Activated naive CD4-positive, alpha-beta T cell treated with anti-CD3 and anti-CD28 coated beads, Interleukin-2, amount 50 U/mL, for 72 hours (primary cell): ENCODE measurements at places on chromosomes 4 and X.
A peak's percentile ranks its signal among the peaks of the same experiment; 100 is the strongest.

DNA sequence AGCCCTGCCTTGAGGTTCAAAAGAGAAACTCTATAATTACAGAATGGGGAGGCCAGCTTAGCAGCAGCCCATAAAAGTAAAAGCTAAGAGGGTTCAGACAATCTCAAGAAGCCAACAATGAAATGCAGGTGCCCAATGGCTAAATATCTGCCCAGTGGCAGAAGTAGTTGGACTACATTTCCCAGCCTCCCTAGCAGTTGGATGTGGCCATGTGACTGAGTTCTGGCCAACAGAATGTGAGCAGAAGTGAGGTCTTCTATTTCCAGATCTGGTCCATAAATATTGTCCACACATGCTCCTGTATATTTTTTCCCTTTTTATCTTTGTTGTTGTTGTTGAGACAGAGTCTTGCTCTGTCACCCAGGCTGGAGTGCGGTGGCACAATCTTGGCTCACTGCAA lies 127.9 kb upstream of the NHS start:
- DNase-seq, result no peak

DNA sequence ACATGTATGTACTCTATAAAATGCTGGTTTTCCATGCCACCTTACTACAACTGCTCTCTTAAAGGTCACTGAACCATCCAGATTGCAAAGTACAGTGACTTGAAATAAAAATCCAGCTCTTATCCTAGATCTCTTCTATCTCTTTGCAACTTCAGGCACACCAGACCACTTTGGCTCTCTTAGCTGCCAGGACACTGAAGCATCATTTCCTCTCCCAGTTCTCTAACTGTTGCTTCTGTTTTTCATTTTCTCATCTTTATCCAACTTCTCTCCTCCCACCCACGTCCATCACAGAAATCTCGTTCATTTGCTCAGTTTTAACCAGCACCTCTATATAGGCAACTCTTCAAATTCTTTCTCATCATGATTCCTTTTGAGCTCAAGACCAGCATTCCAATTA lies 74.3 kb downstream of the METTL14 start:
- DNase-seq, result no peak

- no peak for DNase-seq
These were observed 25.1 kb downstream of the NIPAL1 start for GRCh38 chr4:48041535-48042137.

DNA sequence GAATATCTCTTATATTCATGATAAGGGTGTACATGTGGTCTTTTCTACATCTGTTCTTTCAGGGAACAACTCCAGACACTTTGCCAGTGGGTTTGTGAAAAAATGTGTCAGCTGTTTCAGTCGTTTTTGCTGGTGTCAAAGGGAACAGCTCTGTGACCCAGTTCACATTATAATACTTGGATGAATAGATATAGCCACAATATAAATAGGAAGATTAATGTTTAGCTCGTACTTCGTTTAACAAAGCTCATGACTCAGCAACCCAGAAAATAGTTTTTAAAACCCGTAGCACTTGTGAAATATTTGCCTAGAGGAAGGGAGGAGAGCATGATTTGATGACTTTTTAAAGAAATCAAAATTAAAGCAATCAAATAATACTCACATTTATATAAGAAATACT lies 7.9 kb downstream of the LIAS start:
- DNase-seq, result no peak

- no peak for DNase-seq
These were observed 22.5 kb downstream of the FAM241A start for GRCh38 chr4:112167794-112168193.

- DNase-seq, result peak; percentile 10
These were observed 2.2 kb upstream of the CFI start for GRCh38 chr4:109803924-109804571.

GRCh38 chr4:118348886-118349285 lies 3.9 kb downstream of the PRSS12 start:
- DNase-seq, result no peak

GRCh38 chr4:48854982-48855381 lies 24.1 kb downstream of the OCIAD1 start:
- DNase-seq, result no peak

- DNase-seq, result no peak
These were observed 50.8 kb upstream of the NAF1 start for GRCh38 chr4:163217505-163217904.

GRCh38 chr4:7029921-7030320 lies 13.3 kb upstream of the TADA2B start:
- DNase-seq, result no peak

GRCh38 chr4:119721878-119722277 lies 93.3 kb upstream of the PDE5A start:
- no peak for DNase-seq

DNA sequence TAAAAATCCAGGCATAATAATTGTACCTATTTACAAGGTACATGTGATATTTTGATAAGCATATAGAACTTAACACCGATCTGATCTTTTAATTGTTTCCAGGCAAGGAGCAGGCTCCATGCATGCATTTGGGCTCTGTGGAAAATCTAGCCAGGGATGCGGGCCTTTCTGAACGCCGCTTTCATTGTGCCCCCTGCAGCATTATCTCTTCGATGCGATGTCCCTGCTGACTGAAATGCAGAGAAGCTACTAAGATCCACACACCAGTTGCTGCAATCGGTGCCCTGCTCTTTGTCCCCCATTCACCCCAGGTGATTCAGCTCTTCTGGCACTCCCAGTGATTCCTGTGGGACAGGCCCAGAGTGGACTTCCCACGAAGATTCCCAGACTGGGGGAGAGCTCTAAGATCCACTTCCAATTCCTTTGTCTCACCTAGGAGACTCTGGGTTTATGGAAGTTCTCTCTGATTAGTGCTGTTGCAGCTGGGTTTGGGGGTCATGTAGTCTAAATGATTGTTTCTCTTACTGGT lies 254.3 kb upstream of the AGA start:
- no peak for DNase-seq

DNA sequence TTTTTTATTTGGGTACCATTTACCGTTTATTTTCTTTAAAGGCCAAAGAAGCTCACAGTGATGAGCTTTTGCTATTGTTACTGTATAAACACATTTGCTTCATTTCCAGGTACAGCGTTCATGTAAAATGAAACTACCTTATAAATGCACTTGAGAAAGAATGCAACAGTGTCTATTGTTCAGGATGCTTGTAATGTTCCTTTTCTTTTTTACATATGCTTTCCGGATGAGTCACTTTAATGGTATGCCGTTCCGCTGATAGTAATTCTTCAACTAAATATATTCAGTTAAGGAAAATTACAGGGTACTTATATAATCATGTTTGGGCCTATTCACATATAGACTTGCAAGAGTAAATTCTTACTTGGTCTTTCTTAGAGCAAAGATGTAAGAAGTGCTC lies 354.9 kb downstream of the RPA4 start:
- DNase-seq, result no peak

- DNase-seq, result peak; percentile 58
These were observed 807 bp downstream of the SEL1L3 start for GRCh38 chr4:25861951-25862410.

DNA sequence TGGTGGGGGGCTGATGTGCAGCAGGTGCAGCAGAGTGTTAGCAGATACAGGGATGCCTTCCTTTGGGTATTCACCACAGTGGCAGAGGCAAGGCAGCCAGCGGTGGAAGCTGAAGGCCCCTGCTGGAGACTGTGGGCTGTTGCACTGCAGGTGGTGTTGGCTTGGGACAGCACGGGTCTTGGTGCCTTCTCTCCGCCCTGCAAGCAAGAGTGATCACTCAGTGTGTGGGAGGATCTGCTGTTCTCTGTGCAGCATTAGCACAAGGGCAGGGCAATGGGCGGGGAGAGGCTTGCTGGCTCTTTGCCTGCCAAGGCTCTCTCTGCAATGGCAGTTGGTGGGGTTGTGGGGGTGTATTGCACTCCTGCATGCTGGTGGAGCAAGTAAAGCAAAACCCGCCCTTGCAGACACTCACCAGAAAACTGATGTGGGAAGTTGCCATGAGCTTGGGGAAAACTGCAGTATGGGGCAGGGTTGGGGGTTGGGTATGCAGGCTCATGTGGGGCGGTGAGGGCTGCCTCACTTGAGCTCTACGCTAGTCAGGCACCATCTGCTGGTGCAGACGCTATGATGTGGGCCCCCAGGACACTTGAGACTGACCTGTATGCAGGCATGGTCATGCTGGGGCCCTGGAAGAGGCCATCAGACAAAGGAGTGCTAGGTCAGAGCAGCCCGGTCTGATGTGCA lies 820.8 kb upstream of the GRIA3 start:
- DNase-seq, result no peak

GRCh38 chr4:76895619-76896018 lies 2.3 kb downstream of the SOWAHB start:
- no peak for DNase-seq

- DNase-seq, result no peak
These were observed 108.8 kb downstream of the ZNF827 start for GRCh38 chr4:145829629-145830395.

GRCh38 chr4:129623233-129623875 lies 527.4 kb downstream of the C4orf33 start:
- DNase-seq, result no peak

GRCh38 chr4:121227341-121227792 lies 63.2 kb upstream of the TNIP3 start:
- DNase-seq, result no peak

DNA sequence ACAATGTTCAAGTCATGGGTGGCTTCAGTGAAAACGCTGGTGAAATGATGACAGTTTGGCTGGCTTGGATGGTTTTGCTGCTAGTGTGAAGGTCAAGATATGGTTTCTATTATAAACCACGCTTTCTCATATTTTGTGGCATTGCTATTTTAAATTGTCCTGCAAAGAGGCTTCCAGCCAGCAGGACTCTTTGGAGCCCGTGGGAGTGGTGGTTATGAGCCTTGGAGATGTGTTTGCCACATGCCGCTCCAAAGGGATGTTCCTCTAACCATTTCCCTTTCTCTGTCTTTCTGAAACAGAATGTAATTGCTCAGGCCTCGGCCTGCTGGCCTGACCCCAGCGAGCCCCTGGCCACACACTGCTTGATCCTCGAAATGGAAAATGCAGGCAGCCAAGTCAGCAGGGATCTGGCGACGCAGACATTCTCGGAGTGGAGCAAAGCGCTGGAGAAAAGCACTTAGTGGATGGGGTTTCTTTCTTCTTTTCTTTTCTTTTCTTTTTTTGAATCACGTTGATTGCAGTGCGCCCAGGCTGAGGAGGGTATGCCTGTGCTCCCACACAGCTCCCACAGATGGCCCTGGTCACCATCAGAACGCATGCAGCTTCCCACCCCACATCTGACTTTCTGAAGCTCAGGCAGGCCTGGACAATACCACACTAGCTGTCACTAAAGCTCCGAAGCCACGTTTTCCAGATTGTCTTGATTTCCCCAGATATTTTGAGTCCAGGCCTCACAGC lies 114.0 kb downstream of the ENPP6 start:
- DNase-seq, result no peak

- DNase-seq, result no peak
These were observed 96.8 kb upstream of the FRAS1 start for GRCh38 chr4:77960367-77960766.

DNA sequence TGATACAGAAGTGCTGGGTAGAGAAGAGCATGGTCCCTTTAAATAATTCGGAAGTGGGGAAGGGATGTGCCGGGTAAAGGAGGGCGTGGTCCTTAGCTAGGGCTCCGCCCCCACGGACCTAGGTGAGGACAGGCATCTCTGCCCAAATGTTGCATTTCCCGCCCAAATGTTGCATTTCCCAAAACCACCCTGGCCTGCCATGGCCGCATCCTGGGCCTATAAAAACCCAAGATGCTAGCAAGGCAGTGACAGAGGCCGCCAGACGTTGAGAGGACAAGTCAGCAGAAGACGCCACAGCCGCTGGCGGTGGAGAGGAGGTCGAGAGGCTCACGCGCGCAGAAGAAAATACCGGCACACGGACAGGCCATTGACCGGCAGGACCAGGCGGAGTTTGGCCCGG lies 46.1 kb downstream of the ZFP42 start:
- no peak for DNase-seq

- DNase-seq, result no peak
These were observed 96.6 kb downstream of the EVC2 start for GRCh38 chr4:5611750-5612149.

DNA sequence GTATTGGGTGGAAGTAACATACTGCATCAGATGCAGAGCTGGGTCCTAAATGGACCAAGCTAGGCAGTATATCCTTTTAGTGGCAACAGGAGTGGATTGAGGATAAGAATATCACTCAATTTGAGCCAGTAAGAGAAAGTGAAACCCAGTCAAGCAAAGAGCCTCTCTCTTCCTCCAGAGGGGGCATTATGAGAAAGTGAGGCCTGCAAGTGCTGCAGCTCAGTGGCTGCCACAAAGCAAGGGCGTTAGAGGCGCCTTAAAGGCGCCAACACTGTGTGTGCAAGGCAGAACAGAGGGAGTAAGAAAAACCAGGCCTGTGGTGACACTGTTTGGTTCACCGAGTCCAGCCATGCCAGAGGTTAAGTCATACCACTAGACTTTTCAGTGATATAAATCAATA lies 17.5 kb downstream of the STX18 start:
- no peak for DNase-seq

DNA sequence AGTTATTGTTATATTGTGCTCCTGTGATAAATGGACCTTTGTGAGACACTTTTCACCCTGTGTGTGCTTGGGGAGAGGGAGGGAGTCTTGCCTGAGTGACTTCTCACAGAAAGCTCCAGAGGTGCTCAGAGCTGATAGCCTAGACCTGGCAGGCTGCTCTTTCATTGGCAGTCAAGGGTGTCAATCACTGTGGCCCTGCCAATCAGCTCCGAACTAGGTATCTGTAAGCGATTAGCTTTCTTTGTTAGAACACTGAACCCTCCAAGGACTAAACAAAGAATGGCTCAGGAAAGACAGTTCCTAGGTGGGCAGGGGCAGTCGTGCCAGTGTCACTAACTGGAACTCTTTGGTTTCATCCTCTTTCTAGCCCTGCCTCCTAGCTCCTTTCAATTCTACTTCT lies 2.7 kb upstream of the NALF2 start:
- no peak for DNase-seq

DNA sequence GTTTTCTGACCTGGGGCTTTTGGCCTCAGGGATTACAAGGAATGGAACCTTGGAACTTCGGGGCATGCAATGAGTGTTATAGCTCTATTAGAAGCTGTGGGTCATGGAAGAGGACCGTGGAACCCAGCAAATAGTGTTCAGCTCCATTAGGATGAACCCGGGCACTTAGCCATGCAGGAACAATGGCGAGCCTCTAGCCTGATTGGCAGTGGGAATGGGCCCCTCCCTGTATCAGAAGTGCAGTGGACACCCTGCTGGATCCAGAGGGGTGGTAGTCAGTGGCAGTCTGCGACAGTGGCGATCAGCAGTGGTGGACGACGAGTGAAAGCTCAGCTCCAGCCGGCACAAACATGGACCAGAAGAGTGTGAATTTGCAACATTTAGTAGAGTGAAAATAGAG lies 315.4 kb upstream of the TECRL start:
- no peak for DNase-seq

- DNase-seq, result no peak
These were observed 1.5 kb upstream of the PUDP start for GRCh38 chrX:7149411-7149810.

- DNase-seq, result no peak
These were observed 450.0 kb downstream of the PDGFC start for GRCh38 chr4:156521631-156522030.

GRCh38 chr4:6920171-6920570 lies 10.5 kb downstream of the TBC1D14 start:
- DNase-seq, result no peak

GRCh38 chr4:40719008-40719623 lies 30.6 kb upstream of the NSUN7 start:
- DNase-seq, result no peak

GRCh38 chrX:15416133-15416993 lies 32.1 kb upstream of the VEGFD start:
- no peak for DNase-seq

GRCh38 chr4:179268791-179269190 lies 1826.6 kb upstream of the AGA start:
- no peak for DNase-seq

GRCh38 chr4:55783584-55783983 lies 36.0 kb upstream of the EXOC1L start:
- no peak for DNase-seq
